Muscle of leg (tissue), 16 donors: ENCODE measurements at places on chromosomes 5 and 9. TPM values are rescaled to one million over a fixed set of nuclear protein-coding genes. Genes with fewer than 3 reads are reported as not detected.

The CBY3 gene
- polyA plus RNA-seq = 0.63 TPM

The TNFAIP8 gene
- 11.4 TPM for polyA plus RNA-seq

The OBP2B gene
- not detected for polyA plus RNA-seq

The LEAP2 gene
- 2.3 TPM for polyA plus RNA-seq

DNA sequence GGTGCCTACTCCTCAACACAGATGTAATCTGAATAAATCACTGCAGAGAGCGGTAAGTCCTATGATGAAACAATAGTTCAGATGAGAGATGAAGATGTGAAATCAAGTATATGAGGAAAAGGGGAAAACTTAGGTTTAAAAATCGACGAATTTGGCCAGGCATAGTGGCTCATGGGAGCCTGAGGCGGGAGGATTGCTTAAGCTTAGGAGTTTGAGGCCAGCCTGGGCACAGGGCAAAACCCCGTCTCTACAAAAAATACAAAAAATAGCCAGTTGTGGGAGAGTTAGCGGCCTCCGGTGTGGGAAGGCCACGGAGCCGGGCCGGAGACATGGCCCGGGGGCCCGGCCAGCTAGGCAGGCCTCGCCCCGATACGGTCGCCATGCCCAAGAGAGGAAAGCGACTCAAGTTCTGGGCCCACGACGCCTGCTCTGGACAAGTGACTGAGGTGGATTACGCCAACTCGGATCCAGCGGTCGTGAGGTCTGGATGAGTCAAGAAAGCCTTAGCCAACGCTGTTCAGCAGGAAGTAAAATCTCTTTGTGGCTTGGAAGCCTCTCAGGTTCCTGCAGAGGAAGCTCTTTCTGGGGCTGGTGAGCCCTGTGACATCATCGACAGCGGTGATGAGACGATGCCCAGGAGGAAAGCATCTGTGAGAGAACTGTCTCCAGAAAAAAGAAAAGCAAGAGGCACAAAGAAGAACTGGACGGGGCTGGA lies 62.8 kb upstream of the SUB1 start:
- H3K4me3 ChIP-seq = no peak overlapping the region
- H3K27ac ChIP-seq = no peak overlapping the region
- no peaks in the 10 kb centered on the region for H3K27me3 ChIP-seq

DNA sequence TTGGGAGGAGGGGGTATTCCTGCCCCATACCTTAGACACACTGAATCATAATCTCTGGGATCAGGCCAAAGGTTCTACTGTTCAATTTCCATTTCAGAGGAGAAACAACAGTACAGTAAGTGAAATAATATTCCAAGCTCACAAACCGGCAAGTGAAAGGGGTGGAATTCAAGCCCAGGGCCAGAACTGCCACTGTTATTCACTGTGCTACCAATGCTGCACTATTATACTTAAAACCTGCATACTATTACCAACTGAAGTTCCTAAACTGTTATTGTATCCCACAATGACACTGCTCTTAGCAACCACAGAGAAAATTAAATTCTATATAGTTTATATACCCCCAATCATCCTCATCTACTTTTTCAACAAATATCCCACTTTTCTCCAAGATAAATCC lies 24.6 kb downstream of the SSBP2 start:
- no peaks in the 10 kb centered on the region for H3K4me1 ChIP-seq
- peak; percentile 9 for DNase-seq
- no peak overlapping the region for H3K4me3 ChIP-seq
- H3K27me3 ChIP-seq = no peaks in the 10 kb centered on the region
- no peak overlapping the region for H3K27ac ChIP-seq

GRCh38 chr9:89788434-89788833 lies 183.6 kb downstream of the GADD45G start:
- H3K36me3 ChIP-seq = no peaks in the 10 kb centered on the region
- H3K27ac ChIP-seq = no peak overlapping the region
- peaks cover 9% of the 10 kb centered on the region for H3K4me1 ChIP-seq
- H3K27me3 ChIP-seq = peaks cover 6% of the 10 kb centered on the region
- H3K4me3 ChIP-seq = no peak overlapping the region

DNA sequence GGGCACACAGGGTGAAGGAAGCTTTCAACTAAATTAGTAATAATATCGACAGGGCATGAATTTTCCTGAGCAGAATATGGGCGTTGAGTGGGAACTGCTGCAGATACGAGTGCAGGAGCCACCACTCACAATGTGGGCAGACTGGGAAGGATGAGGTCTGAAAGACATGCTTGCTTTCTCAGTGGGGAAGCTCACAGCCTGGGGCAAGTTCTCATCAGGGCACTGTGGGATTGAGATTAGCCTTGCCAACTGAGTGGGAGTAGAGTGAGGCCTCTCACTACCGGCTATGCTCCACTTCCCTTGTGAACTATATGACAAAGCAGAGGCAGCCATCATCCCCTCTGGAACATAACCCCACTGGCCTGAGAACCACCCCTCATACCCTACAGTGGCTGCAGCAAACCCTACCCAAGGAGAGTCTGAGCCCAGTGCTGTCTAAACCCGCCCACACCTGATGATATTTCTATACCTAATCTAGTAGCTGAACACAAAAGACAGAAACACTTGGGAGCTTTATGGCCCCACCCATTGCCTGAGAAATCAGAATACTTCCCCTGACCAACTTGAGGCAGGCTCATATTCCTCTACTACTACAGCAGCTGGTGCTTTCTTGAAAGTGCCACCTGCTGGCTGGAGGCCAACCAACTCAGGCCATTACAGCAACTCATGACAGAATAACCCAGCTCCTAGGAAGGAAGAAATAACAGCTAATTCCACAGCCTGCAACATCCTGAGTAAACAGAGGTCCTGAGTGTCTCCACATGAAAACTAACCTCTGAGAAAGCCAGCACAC lies 173.7 kb upstream of the SPEF2 start:
- H3K27ac ChIP-seq = no peak overlapping the region
- no peaks in the 10 kb centered on the region for H3K27me3 ChIP-seq
- H3K4me3 ChIP-seq = no peak overlapping the region
- no peaks in the 10 kb centered on the region for H3K36me3 ChIP-seq

DNA sequence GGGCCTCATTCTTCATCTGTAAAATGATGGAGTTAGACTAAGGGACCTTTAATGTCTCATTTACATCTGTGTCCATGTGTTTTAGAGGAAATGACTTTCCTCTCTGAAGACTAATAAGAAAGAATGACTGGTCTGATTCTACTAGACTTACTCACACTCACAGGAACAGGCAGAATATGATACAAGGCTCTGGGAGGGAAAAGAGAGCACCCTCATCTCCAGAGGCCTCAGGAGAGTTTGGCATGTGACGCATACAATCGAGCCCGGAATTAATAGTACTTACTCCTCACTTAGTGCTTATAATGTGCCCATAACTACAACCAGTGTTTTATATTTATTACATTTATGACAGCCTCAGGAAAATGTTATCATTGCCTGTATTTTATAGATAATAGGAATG lies 608.7 kb downstream of the KCTD16 start:
- no peak overlapping the region for H3K27ac ChIP-seq
- DNase-seq = peak; percentile 10
- H3K36me3 ChIP-seq = no peaks in the 10 kb centered on the region
- no peak overlapping the region for H3K4me3 ChIP-seq
- H3K27me3 ChIP-seq = no peaks in the 10 kb centered on the region

- no peak overlapping the region for H3K4me3 ChIP-seq
- H3K4me1 ChIP-seq = peaks cover 3% of the 10 kb centered on the region
- H3K27me3 ChIP-seq = no peaks in the 10 kb centered on the region
- H3K36me3 ChIP-seq = peaks cover 70% of the 10 kb centered on the region
Observed at GRCh38 chr5:150038547-150038946, 38.0 kb downstream of the HMGXB3 start.

- no peaks in the 10 kb centered on the region for H3K27me3 ChIP-seq
- H3K36me3 ChIP-seq = no peaks in the 10 kb centered on the region
- peaks cover 3% of the 10 kb centered on the region for H3K4me1 ChIP-seq
- no peak for DNase-seq
Observed at GRCh38 chr9:106291786-106292185, 571.2 kb upstream of the ZNF462 start.

DNA sequence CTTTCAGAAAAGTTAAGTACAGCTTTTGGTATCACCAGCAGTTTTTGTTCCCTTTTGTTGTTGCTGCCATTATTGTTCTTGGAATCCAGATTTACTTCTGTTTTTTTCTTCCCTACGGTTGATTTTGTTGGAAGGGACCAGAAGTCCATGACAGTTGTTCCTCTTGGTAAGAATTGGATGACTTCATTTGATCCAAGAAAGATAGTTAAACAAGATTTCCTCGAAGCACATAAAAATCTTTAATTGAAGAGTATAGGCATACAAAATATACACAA lies 65.4 kb downstream of the CDC42SE2 start:
- DNase-seq = peak; percentile 13
- no peak overlapping the region for H3K4me3 ChIP-seq
- H3K36me3 ChIP-seq = no peaks in the 10 kb centered on the region
- H3K27me3 ChIP-seq = no peaks in the 10 kb centered on the region
- no peak overlapping the region for H3K27ac ChIP-seq

- H3K4me1 ChIP-seq = peaks cover 26% of the 10 kb centered on the region
- no peak overlapping the region for H3K4me3 ChIP-seq
- peaks cover 23% of the 10 kb centered on the region for H3K36me3 ChIP-seq
- no peak for DNase-seq
- peaks cover 22% of the 10 kb centered on the region for H3K27me3 ChIP-seq
- H3K27ac ChIP-seq = no peak overlapping the region
Observed at GRCh38 chr5:141633871-141634561, 2.6 kb downstream of the HDAC3 start.

DNA sequence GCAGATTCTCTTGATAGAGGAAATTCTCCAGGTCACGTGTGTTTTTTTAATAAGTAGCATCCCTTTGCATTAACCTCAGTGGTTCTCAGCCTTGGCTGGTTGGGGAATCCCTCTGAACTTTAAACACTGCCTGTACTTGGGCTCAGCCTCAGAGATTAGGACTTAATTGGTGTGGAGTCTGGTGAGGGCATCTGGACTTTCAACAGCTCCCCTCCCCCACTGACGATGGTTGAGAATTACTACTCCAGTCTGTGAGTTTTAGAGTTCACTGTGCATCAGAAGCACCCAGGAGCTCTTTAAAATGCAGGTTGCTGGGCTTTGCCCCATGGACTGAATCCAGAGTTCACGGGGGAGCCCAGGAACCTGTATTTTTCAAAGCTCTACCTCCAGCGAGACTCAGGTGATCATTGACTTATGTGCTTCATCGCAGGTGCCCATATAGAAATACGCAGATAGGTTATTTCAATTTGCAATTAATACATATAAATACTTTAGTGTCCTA lies 71.4 kb downstream of the DAPK1 start:
- peaks cover 3% of the 10 kb centered on the region for H3K27me3 ChIP-seq
- H3K36me3 ChIP-seq = no peaks in the 10 kb centered on the region
- peaks cover 34% of the 10 kb centered on the region for H3K4me1 ChIP-seq

DNA sequence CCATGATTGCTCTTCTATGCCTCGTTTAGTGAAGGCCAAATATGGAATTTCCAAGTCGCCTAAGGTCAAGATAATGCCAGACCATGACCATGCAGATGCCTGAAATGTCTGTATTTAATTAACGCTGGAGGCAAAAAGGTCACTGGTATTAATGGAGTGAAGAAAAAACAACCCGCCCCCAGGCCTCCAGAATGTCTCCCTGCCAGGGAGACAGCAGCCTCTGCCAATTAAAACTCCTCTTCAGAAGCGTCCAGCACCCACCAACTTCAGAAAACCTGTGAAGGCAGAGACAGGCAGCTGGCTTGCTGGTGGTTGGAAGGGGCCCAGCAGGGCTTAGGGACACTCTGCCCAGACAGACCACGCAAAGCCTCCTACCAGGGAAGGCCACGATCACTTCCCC lies 94.4 kb downstream of the VAV2 start:
- no peak overlapping the region for H3K27ac ChIP-seq
- no peaks in the 10 kb centered on the region for H3K27me3 ChIP-seq
- no peaks in the 10 kb centered on the region for H3K36me3 ChIP-seq
- peaks cover 14% of the 10 kb centered on the region for H3K4me1 ChIP-seq

DNA sequence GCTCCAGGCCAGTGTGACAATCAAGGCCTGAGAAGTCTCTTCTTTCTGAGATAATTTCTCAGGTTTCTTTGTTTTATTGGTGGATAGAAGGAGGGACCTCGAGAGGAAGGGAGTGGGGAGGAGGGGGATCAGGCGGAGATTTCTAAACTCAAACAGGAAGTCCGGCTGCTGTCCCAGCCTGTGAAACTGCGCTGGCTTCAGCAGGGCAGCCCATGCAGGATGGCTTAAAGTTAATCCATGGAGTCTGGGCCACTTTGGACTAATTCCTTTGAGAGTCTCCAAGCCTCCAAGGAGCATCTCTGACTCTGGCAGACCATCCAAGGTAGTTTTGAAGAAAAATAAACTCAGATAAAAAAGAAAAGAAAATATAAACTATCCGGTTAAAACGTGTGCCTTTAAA lies 378.5 kb downstream of the MLLT3 start:
- peak; percentile 27 for DNase-seq
- H3K27me3 ChIP-seq = no peaks in the 10 kb centered on the region
- H3K4me3 ChIP-seq = no peak overlapping the region
- no peak overlapping the region for H3K27ac ChIP-seq
- no peaks in the 10 kb centered on the region for H3K36me3 ChIP-seq

GRCh38 chr5:174431504-174431903 lies 292.9 kb upstream of the MSX2 start:
- no peak for DNase-seq
- H3K4me1 ChIP-seq = peaks cover under 1% of the 10 kb centered on the region
